Activated naive CD4-positive, alpha-beta T cell treated with anti-CD3 and anti-CD28 coated beads, Interleukin-2, amount 50 U/mL, for 16 hours (primary cell): ENCODE measurements at places on chromosomes 7 and 10.

DNA sequence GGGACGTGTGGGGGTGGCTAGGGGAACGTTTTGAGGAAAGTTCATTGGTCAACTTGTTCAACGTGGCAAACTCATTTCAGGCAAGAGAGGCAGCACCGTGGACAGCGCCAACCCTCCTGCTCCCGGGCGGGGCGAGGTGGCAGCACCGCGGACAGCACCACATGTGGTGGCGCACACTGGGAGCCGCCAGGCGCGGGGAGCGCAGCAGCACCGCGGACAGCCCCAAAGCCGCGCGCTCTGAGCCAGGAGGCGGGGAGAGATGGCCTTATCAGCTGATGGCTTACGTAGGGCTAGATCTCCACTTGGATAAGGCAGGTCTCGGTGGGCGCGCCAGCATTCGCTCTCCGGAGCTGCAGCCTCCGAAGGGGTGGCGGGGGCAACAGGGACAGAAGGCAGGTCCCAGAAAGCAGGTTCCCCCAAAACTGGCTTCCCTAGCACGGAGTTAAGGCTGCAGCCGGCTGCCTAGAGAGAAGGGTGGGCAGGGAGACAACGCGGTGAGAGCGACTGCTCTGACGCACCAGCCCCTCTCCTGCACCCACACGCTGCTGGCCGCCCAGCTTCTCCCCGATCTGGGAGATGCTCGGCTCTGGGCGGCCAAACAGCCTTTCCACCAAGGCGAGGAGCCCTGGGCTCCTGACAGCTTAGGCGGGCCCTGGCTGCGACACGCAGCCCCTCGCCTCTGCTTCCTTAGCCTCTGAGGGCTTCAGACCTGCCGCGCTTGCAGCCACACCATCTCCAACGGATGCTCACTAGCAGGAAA, at the start of gene HTR5A:
Gene HTR5A (plus strand): TSS at position 333 of the 760 bp plus-strand sequence. CDS start 576 bp downstream, outside the sequence.
- peak; percentile 81 for DNase-seq

GRCh38 chr10:31687663-31688482, 240.8 kb downstream of the ARHGAP12 start:
- no peak for DNase-seq

GRCh38 chr7:51054231-51054630, 262.4 kb downstream of the COBL start:
- DNase-seq: no peak

DNA sequence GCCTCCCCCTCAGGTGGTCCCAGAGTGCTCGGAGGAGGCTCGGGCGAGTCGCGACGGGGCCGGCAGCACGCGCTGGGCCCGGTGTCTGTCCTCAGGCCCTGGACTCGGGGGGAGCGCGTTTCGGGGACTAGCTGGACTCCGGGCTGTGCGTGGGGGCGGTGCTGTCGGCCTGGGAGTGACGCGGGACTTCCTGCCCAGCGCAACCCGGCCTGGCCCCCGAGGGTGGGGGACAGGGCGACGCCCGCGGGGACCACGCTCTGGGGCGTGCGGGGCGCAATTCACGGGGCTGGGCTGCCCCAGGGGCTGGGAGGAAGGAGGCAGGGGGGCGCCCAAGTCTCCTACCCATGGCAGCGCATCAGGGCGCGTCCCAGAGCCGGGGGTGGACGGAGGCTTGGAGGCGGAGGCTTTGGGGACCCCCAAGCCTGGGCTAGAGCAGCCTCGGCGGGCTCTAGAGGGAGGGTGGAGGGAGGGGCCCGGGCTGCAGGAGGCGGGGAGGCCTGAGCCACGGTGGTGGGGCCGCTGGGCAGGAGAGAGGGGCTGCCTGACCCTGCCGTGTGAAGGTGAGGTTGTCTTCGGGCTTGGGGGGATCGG, 2.3 kb upstream of the VENTX start:
- no peak for DNase-seq

- no peak for DNase-seq
Measured at GRCh38 chr10:127802531-127803095, 65.6 kb downstream of the FOXI2 start.

DNA sequence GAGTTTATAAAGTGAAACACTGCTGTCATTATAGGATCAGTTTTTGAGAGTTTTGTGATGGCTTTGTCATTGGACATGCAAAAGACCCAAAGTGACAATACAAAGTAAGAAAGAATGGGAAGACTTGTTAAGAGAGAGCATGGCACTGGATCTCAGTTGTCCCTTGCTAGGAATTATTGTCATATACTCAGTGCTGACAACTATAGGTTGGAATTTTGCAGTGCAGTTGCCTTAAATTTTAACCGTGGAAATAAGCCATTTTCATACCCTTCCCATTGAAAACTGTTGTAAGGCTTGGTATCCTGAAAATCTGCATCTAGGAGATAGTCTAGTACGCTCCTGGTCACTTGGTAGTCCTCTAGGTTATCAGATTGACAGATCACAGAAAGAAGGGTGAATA, 1156.7 kb downstream of the GATA3 start:
- no peak for DNase-seq

- DNase-seq: no peak
Measured at GRCh38 chr7:117816727-117817126, 56.5 kb downstream of the CTTNBP2 start.

DNA sequence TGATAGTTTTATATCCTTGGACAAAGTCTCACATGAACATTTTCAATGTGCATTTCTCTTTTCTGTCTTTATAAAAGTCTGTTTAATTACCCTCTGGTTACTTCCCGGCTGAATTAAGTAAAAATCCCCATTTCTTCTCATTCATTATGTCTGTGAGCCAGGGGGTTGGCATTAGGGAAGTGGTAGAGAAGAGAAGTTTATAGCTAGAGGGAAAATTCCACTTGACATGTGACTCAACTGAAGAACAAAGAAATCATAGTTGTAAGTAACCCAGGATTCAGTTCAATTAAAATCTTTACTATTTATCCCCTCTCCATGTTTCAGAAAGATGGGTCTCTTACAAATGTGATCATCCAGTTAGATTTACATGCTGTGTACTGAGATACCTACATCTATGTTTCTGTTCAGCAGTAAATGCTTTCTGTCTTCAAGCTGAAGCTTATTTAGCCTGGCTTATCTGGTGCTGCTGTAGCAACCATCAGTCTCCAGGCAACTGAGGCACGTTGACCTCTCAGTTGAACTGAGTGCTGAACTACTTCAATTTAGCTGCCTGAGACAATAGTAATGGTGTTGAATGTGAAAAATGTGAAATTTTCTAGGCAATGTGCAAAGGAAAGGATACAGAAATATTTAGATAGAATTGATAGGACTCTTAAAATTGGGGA, 181.6 kb downstream of the MLLT10 start:
- DNase-seq: no peak

DNA sequence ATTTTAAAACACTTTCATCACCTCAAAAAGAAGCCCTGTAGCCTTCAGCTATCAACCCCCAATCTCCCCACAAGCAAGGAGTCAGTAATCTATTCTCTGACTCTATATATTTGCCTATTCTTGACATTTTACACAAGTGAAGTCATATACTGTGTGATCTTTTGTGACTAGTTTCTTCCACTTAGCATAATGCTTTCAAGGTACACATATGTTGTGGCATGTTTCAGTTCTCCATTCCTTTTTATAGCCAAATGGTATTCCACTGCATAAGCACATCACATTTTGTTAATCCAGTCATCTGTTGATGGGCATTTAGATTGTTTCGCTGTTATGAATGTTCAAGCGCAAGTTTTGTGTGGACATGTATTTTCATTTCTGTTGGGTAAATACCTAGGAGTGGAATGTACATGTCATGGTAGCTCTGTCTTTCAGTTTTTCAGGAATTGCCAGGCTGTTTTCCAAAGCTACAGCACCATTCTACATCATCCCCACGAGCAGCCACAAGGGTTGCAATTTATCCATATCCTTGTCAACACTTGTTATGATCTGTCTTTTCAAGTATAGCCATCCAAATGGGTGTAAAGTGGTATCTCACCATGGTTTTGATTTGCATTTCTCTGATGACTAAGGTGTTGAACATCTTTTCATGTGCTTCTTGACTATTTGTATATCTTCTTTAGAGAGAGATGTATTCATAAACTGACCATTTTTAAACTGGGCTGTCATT, 405.6 kb downstream of the KCNMA1 start:
- no peak for DNase-seq

DNA sequence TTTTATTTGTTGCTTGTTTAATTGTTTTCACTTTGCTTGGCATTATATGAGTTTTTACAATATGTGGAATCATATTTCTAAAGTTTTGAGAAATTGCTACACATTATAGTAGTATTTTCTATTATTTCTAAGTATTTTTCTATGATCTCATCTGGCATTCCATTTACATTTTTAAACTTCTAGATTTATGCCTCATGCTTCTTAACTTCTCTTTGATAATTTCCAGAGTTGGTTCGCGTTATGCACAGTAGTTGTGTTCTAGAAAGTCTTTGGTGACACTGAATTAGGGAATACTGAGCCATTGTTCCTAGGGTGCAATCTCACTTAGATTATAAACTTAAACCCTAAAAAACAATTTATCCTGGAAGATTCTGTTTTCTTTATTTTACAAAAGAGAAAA, 129.2 kb downstream of the GNAI1 start:
- DNase-seq: no peak

- DNase-seq: no peak
Measured at GRCh38 chr10:58424176-58424575, 39.0 kb downstream of the TFAM start.

DNA sequence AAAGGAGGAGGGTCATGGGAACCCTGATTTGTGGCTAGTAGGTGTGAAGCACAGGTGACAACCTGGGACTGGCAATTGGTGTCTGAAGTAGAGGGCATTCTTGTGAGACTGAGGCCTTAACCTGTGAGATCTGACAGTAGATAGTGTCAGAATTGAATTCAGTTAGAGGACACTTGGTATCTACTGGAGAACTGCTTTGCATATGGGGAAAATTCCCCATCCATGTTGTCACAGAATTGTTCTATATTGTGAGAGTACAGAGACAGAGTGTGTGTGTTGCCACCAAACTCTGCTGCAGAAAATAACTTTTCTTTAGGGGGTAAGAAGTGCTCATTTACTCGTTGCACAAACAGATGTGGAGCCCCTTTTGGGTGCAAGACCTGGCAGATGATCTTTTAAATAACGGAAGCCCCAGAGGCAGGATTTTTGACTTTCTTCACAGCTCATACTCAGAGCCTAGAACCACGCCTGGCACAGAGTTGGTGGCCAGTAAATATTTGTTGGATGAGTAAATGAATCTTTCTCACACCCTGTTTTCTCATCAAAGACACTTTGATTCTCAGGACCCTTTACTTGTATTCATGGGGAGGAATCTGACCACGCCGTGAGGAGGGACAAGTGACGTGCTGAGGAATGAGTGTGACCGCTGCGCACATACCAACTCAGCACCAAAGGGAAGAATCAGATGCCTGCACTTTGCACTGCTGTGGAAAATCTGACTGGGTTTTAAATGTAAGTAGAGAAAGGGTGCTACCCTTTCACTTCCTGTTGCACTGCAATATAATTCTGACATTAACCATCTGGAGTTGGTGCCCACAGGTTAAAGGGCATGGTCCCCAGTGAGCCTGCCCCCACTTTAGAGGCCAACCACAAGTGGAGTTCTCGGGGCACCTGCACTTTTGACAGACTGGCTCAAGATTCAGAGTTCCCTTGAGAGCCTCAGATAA, 39.2 kb upstream of the SDHAF3 start:
- no peak for DNase-seq

DNA sequence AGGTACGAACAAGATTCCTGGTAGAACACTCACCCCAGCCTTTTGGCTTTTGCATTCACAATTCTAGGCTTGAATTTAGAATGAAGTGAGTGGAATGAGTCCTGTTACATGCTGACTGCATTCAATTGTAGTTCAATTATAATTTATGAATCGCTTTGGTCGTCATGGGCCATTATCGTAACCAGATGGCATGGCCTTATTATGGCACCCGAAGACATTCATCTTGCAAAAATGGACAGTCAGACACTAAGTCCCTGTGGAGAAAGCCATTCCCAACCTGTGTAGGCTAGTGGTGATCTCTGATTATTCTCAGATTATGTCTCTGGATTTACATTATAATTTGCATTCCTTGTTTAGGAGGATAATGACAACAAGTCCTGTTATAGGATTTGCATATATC, 292.4 kb upstream of the NPSR1 start:
- no peak for DNase-seq

DNA sequence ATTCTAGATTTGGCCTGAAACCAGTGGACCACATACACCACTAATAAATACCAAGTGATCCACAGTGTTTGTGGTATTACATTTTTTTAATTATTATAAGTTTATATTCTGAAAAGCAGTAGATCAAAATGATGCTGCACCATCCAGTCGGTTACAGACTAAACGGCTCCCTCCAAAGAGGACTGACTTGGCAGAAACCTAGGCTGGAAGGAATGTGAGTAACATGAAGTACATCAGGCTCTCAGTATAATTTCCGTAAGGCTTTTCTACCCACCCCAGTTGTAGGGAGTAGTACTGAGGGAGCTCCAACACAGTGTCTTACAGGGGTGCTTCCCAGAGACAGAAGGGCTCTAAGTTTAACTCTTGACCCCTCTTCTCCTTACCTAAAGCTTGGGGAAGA, 119.5 kb downstream of the TRRAP start:
- no peak for DNase-seq

- no peak for DNase-seq
Measured at GRCh38 chr10:19783721-19784120, 32.5 kb upstream of the PLXDC2 start.

GRCh38 chr7:84194484-84195271, at the start of gene SEMA3A:
TSS of gene SEMA3A (minus strand) at chr7:84194789. CDS start at chr7:84194586, 203 bp downstream.
- no peak for DNase-seq

GRCh38 chr7:99617192-99617781, 541 bp downstream of the ZSCAN25 start:
- no peak for DNase-seq

- no peak for DNase-seq
Measured at GRCh38 chr7:153193144-153193595, 433.6 kb downstream of the ACTR3B start.

DNA sequence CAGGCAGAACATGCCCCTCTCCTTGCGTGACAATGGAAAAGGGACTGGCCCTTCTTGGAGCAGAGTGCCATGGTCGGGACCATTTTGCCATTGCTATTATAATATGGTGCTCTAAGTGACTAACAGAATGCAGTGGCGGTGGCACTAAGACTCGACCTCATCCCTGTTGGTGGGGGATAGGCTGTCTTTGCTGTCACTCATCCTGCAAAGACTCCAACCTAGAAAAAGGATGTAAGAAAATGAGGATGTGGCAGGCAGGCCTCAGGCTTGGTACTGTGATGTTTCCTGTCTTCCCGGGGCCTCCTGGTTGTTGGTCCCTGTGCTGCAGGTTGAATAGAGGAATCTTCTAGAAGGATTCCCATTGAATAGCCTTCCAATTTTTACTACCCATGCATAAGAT, 18.6 kb downstream of the BLNK start:
- DNase-seq: no peak

DNA sequence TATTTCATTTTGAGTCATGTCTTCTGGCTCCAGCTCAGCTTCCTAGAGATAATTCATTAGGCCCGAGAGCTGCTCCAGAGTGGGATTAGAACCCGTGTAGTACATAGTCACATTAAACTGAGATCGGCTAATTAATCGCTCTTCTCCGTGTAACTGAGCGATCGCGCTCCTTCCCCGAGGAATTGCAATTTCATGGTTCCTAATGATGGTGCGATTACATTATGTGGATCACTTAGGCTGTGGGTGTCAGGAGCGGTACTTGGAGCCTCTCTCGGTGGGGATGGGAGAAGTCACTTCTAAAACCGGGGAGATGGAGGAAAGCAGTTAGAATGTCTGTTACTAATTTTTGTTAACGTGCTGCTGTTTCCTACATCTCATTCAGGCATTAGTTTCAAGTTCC, 123.0 kb upstream of the TCF7L2 start:
- no peak for DNase-seq

- DNase-seq: no peak
Measured at GRCh38 chr10:79328737-79329504, 18.3 kb upstream of the PPIF start.

GRCh38 chr7:81150951-81151361, 232.1 kb upstream of the SEMA3C start:
- DNase-seq: no peak

GRCh38 chr10:95245425-95246055, 45.3 kb downstream of the PDLIM1 start:
- no peak for DNase-seq
